Osteocyte (in vitro differentiated cells): ENCODE measurements at places on chromosomes 2 and 18. TPM values are rescaled to one million over a fixed set of nuclear protein-coding genes. Genes with fewer than 3 reads are reported as not detected.

DNA sequence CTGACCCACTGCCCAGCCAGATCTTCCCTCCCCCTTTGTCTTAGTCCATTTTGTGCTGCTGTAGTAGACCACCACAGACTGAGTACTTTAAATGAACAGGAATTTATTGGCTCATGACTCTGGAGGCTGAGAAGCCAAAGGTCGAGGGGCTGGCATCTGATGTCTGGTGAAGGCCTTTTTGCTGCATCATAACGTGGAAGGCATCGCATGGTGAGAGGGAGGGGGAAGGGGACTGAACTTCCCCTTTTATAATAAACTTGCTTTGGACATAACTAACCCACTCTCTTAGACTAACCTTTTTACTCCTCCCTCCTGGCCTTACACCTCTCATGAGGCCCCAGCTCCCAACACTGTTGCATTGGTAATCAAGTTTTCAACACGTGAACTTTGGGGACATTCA lies 83.8 kb downstream of the MAP4K4 start:
- DNase-seq = no peak

GRCh38 chr2:73202156-73203054 lies at the start of gene NOTO:
NOTO (plus strand) TSS chr2:73202574; CDS start chr2:73202667, 93 bp downstream.
- DNase-seq = no peak

DNA sequence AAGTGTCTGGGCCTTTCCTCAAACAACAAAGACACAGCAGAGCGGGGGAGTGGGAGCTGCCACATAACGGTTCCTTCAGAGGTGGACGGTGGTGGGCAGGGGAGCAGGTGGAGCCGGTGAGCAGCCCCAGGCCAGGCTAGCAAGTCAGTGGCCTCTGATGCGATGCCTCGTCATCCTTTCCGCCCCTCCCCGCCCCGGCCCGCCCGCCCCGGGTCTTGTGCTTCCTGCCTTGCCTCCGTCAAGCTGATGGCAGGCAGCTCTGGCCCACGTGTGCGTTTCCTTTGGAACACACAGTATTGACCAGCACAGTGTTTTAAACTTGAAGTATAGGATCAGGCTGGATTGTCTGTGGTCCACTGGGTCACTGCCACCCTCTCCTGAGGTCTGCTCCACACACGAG lies 38.9 kb downstream of the PIEZO2 start:
- DNase-seq = no peak

GRCh38 chr2:220178991-220179695 lies 551.7 kb downstream of the SLC4A3 start:
- no peak for DNase-seq

DNA sequence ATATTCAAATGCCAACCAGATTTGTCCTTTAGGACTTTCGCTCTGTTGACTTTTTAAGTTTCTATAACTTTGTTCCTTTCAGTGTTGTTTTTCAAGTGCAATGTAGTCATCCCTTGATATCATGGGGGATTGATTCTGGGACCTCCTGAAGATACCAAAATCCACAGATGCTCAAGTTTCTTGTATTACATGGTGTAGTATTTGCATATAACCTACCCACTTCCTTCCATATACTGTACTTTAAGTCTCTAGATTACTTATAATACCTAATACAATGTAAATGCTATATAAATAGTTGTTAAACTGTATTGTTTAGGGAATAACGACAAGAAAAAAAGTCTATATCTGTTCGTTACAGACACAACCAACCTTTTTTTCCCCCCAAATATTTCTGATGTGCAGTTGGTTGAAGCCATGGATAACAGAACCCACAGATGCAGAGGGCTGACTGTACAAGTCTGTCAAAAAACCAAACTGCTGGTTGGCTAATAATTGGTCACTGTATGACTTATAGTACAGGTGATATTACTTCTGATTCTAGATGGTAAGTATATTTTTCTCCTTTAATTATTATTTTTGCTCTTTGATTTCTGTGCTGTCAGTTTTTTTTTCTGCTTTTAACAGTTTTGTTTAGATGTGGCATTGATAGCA lies 201.7 kb upstream of the STON1 start:
- DNase-seq = no peak

- no peak for DNase-seq
Observed at GRCh38 chr2:101751875-101752619, 54.5 kb downstream of the MAP4K4 start.

- DNase-seq = no peak
Observed at GRCh38 chr2:2808551-2809058, 477.5 kb upstream of the MYT1L start.

DNA sequence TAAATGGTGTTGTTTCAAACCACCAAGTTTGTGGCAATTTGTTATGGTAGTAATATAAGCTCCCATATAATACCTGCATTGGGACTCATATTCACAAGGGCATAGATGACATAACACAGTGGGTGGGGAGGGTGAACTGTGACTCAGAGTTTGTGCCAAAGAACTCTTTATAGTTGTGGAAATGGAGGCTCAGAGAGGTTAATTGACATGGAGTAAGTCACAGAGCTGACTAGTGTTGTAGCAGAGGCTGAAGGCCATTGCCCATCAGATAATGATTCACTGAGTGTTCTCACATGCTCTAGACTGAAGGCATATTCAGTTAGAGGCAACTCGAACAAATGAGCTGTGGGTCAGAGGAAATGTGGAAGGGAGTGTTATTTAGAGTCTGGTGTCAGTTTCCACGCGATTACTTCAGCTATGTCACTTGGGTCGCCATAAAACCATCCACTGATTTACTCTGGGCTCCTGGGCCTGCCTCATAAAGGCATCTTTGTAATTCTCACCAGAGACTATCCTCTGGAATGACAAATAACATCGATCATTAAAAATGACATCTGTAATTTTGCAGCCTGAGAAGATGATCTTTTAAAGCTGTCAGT lies 264.7 kb downstream of the CCDC85A start:
- DNase-seq = no peak

DNA sequence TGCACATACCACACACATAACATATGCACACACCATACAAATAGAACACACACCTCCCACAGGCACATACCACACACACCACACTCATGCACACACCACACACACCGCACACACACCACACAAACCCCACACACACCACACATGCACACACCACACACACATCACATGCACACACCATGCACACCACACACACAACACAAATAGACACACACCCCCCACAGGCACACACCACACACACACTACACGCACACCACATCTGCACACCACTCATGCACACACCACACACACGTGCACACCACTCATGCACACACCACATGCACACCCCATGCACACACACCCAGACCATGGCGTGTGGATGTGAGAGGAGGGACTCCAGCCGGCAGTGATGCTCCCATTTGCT lies 161.7 kb upstream of the TPO start:
- no peak for DNase-seq

The ERBB4 gene
- 2.5 and 2.8 TPM in 2 replicates for total RNA-seq

The ARHGEF33 gene
- total RNA-seq = 0.48 and 0.65 TPM in 2 replicates

The MAPK4 gene
- total RNA-seq = not detected in 2 replicates

The SULT1C2 gene
- 1.9 and 2.2 TPM in 2 replicates for total RNA-seq

The TNFAIP6 gene
- not detected in 2 replicates for total RNA-seq

The TBC1D8 gene
- total RNA-seq = 15.2 and 16.3 TPM in 2 replicates

The RAPGEF4 gene
- 0.91 and 1.2 TPM in 2 replicates for total RNA-seq

The ANKRD29 gene
- not detected in 2 replicates for total RNA-seq
